ENCODE measurements at places on chromosomes 12 and 14.

- no peak for DNase-seq
These were observed 105.2 kb downstream of the TSPAN9 start for GRCh38 chr12:3182426-3182825.

GRCh38 chr12:26122061-26122680, 2.7 kb downstream of the BHLHE41 start:
- peak; percentile 68 for DNase-seq

GRCh38 chr12:62379723-62380045, 86.9 kb upstream of the MON2 start:
- DNase-seq, result no peak

DNA sequence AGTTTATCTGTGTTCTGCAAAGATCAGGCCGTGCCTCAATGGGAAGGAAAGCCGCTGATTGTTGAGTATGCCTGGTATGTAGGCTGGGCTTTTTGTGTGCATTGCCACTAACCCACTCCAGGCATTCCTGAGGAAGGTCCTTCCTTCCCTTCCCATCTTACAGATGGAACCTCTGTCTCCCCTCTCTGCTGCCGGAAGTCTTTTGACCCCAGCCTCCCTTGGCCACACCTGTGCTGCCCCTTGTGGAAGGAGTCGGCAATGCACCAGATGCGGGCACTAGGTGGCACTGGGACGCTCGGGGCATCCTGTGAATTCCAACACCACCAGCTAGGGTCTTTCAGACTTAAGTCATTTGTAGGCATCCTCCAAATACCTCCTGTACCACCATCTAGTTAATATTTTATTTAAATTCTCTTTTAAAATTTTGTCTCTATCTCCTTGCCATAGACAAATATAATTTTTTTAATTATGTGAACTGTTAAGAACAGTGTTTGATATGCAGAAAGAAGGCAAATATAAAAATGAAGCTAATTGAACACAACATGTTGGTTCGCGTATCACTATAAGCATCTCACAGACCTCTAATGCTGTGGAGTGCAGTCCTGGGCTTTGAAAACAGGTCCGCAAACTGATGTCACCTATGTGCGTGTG, 99.6 kb downstream of the RIN3 start:
- DNase-seq, result peak; percentile 86

DNA sequence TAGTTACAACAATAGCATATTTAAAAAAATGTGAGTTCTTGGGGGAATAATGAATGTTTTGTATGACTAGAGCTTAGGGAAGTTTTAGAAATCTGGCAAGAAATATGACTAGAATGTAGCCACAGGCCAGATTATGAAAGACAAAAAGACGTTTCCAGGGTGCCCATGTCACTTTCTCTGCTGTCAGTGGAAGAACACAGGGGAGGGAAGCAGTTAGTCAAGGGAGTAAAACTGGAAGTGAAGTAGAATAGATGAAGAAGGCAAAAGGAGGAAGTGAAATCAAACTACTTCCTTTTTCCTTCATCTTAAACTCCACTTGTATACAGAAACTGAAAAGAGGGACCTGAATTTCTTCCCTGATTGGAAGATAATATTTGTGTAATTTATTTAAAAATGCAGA, 81.2 kb upstream of the ATP2B1 start:
- no peak for DNase-seq

DNA sequence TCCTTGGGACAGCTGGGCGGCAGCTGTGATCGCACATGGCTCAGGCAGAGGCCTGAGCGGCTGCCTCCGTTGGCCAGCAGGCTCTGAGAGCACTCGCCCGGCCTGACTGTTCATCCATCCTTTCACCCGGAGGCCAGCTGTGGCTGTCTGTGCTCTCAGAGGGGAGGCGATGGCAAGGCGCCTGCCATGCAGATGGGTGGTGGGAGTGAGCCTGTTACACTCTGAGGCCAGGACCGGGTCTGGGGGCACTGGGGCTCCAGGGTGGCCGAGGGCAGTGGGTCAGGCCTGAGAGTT, 292.3 kb downstream of the TMEM121 start:
- DNase-seq, result no peak

DNA sequence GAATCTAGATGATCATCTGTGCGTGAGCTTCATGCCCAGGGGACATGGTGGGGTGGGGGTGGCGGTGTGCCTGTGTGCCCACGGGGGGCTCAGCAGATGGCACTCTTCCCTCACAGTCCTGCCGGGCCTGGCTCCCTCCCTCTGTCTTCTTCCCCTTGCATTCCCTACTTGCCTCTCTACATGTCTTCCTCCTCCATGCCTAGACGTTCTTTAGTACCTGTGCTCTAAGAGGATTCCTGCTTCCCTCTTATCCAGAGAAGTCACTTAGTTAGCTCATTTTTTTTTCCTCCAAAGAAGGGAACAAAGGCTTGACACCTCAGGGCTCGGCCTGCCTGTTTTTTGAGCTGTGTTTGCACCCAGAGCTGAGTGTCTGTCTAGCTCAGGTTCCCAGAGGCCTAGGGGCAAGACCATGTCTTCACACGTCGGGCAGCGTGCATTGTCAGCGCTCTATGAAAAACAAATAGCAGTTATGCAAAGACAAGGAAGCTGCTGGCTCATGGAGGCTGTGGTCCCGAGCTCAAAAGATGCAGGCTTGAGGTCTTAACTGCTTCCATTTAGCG, 48.8 kb downstream of the NINJ2 start:
- DNase-seq, result no peak

DNA sequence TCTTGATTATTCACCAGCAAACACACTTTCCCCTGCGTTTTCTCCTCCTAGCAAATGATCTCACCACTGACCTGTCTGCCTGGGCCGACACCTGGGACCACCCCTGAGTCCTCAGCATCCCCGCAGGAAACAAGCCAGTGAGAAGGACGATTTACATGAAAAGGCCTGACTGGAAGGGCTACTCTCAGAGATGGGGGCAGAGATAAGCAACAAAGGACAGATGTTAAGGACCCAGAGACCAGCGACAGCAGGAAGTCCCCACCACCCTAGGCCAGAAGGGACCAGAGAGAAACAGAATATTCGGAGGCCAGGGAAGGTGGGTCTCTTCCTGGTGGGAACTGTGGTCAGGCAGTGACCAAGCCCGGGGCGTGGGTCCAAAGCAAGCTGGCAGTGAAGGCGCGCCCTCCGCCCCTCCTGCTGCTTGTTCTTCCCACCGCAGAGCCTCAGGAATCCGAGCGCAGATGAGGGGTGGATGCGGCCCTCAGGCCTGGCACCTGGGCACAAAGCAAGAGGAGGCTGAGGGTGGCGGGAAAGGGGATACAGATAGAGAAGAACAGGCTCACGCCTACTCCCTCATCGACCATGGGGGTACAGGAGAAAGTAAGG, 55.8 kb downstream of the STX2 start:
- no peak for DNase-seq

DNA sequence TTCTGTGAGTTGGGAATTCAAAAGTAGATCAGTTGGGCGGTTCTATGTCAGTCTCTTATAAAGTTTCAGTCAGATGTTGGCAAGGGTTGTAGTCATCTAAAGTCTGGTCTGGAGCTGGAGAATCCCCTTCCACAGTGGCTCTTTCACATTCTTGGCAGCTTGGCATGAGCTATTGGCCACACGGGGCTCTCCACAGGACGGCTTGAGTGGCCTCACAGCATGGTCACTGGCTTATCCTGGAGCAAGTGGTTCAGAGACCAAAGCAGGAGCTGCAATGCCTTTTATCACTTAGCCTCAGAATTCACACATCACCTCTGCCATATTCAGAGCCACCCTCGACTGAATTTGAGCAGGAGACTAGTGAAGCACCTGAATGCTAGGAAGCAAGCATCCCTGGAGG, 7.1 kb upstream of the KICS2 start:
- no peak for DNase-seq

- peak; percentile 80 for DNase-seq
These were observed at the start of gene ALDH1L2 for GRCh38 chr12:105084251-105085250. Gene ALDH1L2, minus strand, starts transcription at chr12:105084458. Its CDS starts 22 bp downstream, at chr12:105084436.

DNA sequence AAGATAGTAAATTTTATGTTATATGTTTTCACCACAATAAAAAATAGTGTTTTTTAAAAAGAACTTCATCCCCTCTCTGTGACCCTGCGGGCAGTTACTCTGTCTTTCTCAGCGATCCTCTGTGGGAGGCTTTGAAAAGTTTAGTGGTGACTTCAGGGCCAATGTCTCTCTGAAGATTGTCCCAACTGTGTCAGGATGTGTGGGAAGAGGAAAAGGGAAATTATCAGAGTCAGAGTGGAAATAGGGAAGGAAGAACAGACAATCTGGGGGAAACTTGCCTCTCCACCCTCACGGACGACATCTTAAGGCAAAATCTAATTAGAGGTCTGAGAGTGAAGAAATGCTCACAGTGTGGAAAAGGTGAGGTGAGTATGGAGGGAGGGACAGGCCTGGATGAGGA, 3.5 kb upstream of the OR10P1 start:
- no peak for DNase-seq

DNA sequence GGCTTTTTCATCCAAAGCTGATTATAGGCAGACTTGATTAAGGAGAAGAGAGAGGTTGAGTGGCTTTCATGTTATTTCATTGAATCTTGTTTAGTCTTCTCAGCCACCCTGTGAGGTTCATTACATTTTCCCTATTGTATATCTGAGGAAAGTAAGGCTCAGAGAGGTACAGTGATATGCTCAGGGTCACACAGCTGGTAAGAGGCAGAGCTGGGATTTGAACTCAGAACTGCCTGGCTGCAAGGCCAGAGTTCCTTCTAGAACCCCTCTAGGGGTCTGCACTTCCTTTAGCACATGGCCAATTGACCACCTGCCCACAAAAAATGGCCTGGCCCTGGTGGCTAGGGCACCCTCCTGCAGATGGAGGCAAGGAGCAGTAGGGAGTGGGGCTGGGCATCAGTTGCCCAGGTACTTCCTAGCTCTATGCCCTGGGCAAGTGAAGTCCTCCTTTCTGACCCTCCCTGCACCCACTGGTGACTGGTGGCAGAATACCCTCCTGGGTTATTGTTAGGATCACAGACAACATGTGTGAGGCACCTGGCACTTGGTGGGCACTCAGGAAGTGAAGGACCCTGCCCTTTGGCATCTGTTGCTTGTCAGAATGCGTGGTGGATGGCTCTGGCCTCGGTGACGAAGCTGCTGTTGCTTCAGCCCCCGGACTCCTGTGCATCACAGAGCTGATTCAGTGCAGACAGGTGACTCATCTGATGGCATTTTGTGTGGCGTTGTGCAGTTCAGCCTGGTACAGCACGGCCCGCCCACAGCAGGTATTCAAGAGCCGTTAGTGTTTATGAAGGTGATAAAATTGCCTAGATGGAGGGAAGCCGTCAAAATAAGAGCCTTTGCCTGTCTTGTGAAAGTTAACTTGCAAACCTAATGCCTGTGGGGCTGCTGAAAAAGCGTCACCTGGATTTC, 115.8 kb downstream of the SLC25A47 start:
- peak; percentile 67 for DNase-seq

DNA sequence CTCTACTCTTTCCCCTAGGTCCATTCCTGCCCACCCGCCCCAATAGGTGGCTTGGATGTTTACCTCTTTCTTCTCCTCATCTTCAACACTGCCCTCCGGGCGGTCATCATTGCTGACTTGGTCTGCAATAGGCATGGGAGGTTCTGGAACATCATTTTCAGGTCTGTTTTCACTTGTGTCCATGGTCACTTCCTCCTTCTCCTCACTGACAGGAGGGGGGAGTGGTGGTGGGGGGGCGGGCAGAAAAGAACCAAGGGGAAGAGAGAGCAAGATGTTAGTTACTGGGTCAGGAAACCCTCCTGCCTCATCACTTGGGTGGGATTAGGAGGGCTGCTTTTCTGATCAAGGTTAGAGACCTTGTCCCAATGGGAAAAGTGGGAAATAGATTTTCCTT, 12.1 kb upstream of the CDH24 start:
- no peak for DNase-seq

DNA sequence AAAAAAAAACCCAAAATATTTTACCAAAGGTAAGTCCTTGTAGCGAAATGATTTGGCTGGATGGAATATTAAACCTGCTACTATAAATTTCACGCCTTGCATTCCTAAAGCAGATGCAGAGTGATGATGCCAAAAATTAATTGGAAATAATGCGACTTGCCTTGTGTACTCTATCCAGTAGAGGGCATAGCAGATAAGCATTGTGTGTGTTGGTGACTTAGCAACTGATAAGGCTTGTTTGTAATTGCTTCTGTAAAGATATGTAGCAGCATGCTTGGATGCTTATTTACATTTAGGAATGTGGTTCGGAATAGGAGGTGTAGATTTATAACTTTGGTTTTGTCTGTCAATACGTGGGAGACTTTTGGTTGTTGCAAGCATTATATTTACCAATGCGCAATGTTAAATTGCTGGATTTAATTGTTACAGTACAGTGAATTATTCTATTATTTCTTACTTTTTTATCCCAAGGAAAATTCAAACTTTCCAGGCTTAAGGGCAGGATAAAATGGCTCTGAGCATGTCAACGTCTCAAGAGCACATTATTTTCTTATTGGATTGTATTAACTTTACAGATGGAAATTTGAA, 80.5 kb downstream of the TMEM260 start:
- no peak for DNase-seq

- DNase-seq, result no peak
These were observed 11.3 kb downstream of the C14orf132 start for GRCh38 chr14:96050482-96050881.

- no peak for DNase-seq
These were observed 617 bp downstream of the TTC8 start for GRCh38 chr14:88825078-88825458.

- DNase-seq, result no peak
These were observed 39.9 kb downstream of the RIN3 start for GRCh38 chr14:92553438-92553837.

- DNase-seq, result no peak
These were observed 27.2 kb upstream of the AP4S1 start for GRCh38 chr14:30998100-30998706.

DNA sequence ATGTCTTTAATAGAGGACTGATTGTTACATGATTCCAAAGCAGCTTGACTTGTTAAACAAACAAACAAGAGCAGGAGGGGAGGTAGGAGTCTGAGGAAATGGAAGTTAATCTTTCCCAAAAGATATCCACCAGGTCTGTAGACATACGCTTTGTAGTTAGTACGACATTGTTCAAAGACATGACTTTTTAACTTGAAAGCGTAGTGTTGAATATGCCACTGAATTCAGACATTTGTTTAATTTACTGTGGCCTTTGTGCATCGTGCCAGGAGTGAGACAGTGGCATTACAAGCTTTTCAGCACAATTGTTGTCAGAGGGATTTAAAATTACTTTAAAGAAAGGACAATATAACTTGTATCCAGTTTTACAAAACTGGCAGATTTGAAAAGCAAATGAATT, 53.0 kb downstream of the SAV1 start:
- no peak for DNase-seq

DNA sequence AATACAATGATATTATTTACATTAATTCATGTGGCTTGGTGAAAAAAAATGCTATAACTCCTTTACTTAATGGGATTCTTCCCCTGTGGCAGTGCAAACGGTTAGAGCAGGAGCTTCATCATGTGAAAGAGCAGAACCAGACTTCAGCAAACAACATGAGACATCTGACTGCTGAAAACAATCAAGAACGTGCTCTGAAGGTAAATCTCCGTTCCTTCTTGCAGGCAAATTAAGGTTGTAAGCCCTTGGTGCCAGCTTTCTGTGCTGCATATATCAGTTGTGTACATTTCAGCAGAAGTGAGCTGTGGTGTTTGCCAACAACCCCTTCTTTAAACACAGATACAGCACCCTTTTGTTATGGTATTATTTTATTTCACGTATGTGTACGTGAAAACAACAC, 171.7 kb downstream of the MIPOL1 start:
- no peak for DNase-seq

- DNase-seq, result no peak
These were observed 2.1 kb downstream of the SLC8B1 start for GRCh38 chr12:113332688-113333417.

Data from activated CD8-positive, alpha-beta memory T cell treated with anti-CD3 and anti-CD28 coated beads for 24 hours (primary cell).